ENCODE measurements at places on chromosomes 3 and 15.

GRCh38 chr15:95987886-95988573, 342.5 kb upstream of the NR2F2 start:
- DNase-seq: no peak

DNA sequence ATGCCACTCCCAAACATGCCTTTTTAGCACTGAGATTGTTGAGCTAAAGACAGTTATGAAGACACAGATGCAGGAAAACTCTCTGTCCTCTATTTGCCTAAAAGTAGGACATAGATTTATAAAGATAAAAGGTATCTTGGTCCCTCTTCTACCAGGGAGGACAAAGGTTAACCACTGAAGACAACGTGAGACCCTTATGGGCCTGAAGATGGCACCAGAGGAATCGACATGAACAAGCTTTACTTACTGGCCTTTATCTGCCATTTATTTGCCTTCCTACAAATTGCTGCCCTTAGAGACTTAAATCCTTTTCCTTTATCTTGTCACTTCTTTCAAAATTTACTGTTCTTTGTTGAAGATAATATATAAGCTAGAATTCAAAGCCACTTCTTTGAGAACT, 109.7 kb upstream of the FAM3D start:
- no peak for DNase-seq

DNA sequence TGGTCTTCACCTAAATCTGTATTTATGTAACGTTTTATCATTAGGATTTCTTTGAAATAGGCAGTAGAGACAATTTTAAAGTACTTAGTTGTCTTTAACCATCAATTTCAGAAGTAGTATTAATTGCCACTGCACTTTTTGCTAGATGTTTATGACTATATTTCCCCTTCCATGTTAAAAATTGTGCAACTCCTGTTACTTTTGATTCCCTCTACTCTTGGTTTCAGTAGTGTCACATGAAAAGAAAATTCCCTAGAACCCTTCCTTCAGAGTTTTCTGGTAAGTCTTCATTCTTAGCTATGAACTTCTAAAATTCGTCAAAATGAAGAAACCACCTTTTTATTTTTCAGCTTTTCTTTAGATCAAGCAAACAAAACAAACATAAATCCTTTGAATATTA, 7.1 kb downstream of the PIAS1 start:
- no peak for DNase-seq

- DNase-seq: no peak
Observed at GRCh38 chr3:89584398-89584797, 477.0 kb downstream of the EPHA3 start.

DNA sequence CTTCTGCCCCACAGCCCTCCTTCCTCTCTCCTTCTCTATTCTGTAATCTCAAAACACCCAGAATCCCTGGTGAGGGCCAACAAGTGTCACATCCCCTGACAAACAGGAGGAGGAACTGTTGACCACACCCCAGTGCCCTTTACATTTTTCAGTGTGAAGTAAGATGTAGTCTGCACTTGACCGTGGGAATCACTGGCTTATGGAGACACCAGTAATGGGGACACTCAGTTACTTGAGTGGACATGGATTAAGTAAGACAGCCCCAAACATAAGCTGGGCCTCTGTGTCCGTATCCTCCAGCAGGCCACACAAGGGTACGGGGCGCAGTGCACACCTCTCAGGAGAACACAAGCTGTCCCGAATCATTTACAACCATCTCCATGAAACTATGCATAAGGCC, 28.4 kb upstream of the LIMD1 start:
- DNase-seq: no peak

GRCh38 chr3:17050506-17050905, 165.8 kb downstream of the PLCL2 start:
- no peak for DNase-seq

GRCh38 chr3:184579513-184579912, 17.9 kb downstream of the EPHB3 start:
- no peak for DNase-seq

GRCh38 chr3:69011096-69011730, 2.3 kb downstream of the EOGT start:
- no peak for DNase-seq

DNA sequence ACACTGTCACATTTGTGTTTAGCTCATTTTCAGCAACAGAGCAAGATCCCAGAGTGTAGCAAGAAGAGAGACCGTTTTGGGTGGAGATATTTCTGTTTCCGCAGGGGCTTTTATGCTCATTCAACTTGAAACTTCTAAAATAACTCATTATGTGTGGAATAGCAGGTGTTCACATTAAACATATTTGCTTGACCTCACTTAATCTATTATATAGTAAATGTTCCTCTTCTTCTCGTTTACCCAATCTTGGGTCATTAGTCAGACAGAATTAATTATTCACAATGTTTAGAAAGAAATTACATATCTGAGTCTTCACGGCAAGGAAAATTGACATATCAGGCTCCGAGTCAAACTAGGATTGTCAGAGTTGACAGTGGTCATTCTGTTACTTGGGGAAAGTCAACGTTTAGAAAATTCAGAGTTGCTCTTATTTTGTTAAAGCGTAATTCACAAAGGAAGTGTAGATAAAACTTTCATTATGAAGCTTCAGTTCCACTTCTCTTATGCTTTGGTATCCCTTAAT, 222.9 kb downstream of the TPRG1 start:
- DNase-seq: no peak

DNA sequence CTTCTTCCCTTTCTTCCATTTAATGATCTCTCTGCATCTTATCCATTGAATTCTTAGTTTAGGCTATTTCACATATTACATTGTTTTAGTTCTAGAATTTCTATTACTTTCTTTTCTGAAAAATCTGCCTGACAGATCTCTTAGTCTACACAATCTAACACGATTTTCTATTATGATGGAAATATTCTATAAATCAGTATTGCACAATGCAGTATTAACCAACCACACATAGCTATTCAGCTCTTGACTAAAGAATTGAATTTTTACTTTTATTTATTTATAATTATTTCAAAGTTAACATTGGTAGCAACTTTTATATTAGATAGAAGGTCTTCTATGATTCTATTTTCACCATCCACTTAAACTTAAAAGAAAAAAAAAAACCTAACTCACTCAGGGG, 36.2 kb upstream of the GOLGA8A start:
- no peak for DNase-seq

DNA sequence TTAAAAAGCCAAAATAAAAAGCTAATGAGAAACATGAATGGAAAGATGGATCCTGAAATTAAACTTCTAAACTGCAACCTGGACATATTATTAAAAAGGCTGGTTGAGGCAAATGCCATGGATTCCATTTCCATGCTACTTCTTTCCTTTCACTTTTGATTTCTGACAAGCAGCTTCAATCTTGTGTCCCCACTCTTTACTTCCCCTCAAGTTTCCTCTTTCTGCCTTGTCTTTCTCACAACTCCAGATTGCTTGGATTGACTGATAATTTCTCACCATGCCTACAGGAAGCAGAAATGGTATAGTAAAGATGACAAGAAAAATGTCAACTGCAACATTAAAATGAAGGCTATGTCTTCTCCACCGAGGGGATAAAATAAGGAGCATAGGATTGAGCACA, 1136.7 kb downstream of the TUSC7 start:
- DNase-seq: no peak

DNA sequence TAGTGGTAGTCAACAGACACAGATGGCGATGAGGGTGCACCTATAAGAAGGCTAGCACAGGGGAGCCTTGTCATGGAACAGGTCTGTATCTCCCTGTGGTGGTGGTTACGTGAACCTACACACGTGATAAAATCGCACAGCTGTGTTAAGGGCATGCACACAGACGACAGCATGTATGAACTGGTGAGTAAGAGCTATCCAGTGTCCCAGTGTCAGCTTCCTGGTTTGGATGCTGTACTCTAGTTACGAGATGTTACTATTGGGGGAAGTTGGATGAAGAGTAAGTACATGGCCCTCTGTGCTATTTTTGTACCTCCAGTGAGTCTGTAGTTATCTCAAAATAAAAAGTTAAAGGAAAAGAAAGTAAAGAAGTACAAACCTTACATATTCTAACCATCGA, 38.2 kb downstream of the MTMR10 start:
- DNase-seq: no peak

GRCh38 chr3:151383956-151384355, 597 bp downstream of the P2RY12 start:
- DNase-seq: no peak

DNA sequence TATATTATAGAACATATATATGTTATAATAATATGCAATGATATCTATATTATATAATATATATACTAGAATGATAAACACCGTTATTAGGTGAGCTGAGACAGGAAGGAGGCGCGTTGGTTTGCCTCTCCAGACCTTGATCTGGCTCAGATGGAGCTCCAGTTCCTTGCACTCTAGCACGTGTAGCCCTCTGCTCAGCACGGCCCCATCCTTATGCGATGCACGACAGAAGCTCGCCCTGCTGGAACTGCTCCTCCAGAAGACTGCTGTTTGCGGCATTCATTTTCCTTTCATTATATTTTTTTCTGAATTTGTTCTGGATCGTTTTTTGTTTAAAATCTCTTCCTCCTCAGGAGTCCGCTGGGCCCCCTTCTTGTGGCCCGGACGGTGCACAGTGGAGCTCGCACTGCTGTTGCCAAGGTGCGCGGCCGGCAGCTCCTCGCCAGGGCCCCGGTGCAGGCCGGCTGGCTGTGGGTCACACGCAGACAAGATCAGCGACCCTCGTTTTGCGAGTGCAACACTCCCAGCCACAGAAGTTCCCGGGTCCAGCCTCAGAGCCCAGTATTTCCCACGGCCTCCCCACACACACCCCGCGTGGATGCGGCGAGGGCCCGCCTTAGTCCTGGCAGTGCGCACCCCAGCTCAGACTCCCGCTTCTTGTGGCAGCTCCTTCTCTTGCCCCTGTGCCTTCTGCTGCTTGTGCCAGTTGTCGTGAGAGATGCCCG, 112.2 kb downstream of the CHL1 start:
- no peak for DNase-seq

- no peak for DNase-seq
Observed at GRCh38 chr3:194682189-194682693, 3.4 kb upstream of the FAM43A start.

DNA sequence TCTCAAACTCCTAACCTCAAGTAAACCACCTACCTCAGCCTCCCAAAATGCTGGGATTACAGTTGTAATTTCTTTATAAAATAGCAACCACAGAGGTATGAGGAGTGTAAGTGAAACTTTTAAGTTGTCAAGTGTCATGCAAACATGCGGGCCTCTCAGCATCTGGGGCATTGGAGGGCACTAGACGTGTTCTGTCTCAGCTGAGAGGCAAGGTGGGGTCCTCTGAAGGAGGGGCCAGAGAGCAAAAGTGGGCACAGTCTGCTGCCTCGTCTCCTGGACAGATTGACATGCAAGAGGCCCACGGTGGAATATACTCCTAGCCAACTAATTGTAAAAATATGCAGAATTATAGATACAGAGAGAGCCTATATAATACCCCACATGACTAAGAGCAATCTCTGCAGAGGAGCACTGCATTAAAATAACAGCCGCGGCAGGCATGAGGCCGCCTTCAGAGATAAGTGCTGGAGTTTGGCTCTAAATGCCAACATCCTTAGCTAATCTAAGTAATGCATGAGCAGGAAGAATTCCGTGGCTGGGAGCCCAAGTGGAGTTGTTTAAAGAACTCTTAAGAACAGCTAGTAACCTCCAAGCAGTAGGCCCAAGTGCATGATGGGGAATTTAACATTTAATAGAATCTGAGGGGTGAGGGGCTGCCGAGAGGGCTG, 87.8 kb upstream of the RNU6-1 start:
- no peak for DNase-seq

GRCh38 chr3:127420829-127421228, 133.0 kb upstream of the PRR20G start:
- no peak for DNase-seq

- DNase-seq: no peak
Observed at GRCh38 chr3:139557041-139557440, 17.5 kb upstream of the RBP1 start.

GRCh38 chr15:83462026-83462425, 14.9 kb downstream of the SH3GL3 start:
- DNase-seq: no peak

GRCh38 chr15:22872936-22873701, 34.7 kb downstream of the NIPA2 start:
- no peak for DNase-seq

DNA sequence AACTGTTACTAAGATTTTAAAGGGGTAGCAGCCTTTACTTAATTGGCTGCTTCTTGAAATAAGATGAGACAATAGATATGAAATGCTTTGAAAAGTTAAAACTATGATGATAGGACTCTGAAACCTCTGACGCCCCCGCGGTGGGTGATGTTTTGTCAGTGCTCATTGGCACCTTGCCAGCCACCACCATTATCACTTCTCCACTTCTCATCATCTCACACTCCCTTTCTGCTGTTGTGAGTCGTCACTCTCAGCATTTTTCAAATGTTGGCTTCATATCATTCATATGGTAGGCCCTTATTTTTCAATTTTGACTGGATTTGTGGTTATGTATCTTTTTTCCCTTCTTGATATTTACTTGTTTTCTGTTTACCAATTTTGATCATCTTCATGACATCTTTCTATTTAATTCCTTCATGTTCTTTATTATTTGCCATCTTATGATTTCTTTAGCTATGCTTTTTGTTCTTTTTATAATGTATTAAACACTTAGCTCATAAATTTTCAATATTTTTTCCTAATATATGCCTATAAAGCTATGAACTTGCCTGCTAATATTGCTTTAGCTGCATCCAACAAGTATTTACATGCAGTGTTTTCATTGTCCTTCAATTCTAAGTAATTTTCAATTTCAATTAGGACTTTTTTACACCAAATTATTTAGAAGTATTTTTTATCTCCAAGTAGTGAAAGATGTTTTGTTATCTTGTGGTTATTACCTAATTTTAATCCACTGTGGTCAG, 30.3 kb upstream of the SKOR1 start:
- no peak for DNase-seq

- no peak for DNase-seq
Observed at GRCh38 chr3:156226676-156227420, 106.5 kb downstream of the KCNAB1 start.

DNA sequence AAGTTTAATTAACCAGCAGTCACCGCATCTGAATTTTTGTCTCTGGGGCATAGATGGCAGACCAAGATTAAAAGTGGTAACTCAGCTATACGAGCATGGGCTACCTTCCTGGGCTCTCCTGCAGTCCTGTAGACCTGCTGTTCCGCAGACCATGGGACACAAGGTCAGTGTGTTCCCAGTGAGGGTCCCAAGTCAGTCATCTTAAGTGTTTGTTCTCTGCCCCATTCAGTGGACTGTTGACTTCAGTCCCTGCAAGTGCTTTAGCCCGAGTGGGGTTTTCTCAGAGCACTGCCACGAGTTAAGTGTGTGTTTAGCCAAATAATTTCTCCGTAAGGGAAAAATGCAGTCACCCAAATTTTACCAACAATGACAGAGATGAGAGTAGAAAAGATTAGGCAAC, 4.9 kb upstream of the EXOG start:
- no peak for DNase-seq

Measured in memory B cell (primary cell).